ENCODE measurements at places on chromosomes 16 and 17. TPM values are rescaled to one million over a fixed set of nuclear protein-coding genes. Genes with fewer than 3 reads are reported as not detected.

- no peak for ATAC-seq
Measured at GRCh38 chr17:5819396-5819795, 235.1 kb upstream of the NLRP1 start.

AIPL1 gene
- total RNA-seq, result not detected

DNA sequence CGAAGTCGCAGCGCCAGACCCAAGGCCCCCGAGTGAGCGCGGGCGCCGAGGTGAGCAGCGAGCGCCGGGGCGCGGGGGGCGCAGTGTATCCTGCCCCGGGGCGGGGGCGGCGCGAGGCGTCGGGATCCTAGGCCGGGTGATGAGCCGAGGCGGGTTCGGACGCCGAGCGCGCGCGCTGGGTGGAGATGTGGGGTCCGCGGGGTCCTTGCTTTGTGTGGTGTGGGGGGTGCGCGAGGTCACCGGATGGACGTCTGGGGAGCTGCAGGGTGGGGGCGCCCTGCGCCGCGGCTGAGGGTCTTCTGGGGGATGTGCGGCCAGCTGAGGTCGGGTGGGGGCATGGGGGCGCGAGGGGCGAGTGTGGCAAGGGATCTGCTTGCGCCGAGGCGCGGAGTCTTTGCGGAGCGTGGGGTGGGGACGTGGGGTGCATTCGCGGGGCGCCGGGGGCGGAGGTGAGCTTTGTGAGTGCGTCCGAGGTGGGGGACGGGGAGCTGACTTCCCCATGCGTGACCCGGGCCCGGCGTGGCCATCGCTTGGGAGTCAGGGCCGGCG lies 560 bp downstream of the RAI1 start:
- peak; percentile 1 for ATAC-seq

- no peak for ATAC-seq
Measured at GRCh38 chr16:19751478-19752385, 33.7 kb downstream of the IQCK start.

SNAI3 gene
- 0.28 TPM for total RNA-seq

- ATAC-seq, result no peak
Measured at GRCh38 chr16:47995354-47995753, 160.4 kb downstream of the ABCC12 start.

RAD51C gene
- total RNA-seq, result 15.1 TPM

DNA sequence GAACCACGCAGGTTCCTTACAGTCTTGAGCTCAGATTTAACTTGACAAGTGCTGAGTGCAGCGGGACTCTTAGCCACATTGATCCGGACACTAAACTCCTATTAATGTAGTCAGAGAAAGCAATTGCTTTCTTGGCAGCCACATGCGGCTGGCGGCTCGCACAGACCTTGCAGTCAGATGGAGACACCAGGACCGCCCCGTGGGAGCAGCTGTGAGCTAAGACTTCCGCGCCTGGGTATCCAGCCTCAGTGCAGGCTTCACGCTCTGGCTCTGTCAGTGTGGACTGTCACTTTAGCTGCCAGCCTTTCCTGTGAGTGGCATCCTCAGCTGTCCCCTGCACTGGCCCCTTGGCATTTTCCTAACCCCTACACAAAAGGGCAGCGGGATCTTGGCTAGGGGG lies 80.9 kb upstream of the NLRP1 start:
- ATAC-seq, result no peak

SLC22A31 gene
- total RNA-seq, result not detected

DNA sequence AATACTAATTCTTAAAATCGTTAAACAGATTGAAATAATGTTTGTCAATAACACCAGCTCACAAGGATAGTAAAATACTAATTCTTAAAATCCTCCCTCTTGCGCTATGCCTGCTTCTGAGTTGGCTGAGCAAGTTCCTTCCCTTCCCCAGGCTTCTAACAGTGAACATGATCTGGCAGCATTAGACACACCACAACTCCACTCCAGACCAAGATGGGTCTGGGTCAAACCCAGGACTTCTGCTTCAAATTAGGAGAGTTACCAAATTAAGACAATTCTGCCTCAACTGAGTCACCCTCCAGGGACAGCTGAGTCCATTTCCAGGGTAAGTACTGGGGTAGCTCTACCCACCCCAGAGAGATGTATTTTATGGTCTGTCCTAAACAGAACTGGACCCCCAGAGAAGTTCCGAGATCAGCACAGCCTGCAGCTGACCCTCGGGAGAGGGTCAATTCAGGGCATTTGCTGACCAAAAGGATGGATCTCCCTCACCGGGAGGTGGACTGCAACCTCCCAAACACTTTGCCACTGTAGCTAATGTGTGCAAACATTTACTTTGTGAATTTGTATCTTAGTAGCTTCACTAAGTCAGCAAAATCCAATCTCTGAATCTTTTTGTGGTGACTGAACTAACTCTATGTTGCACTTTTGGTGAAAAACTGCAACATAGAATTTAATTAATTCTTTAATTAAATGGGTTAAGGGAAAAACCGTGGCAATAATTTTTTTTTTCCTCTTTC lies 48.8 kb downstream of the ADCY9 start:
- ATAC-seq, result no peak

DNA sequence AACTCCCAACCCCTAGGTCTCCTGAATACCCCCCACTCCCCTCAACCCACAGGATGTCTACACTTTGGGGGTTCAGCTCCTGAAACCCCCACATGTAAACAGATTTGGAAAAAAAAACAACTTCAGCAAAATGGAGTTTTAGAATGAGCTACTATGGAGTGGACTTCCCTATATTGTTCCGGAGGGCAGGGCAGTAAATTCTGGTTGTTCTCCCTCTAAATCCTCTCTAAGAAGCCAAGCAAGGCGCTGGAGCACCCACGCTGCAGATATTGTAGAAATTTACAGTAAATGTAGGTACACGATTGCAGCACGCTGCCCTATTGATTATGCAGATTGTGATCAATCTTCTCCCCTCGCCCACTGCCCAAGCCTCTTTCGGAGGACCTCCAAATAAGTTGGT lies 8.5 kb upstream of the ZFHX3 start:
- ATAC-seq, result no peak

DNA sequence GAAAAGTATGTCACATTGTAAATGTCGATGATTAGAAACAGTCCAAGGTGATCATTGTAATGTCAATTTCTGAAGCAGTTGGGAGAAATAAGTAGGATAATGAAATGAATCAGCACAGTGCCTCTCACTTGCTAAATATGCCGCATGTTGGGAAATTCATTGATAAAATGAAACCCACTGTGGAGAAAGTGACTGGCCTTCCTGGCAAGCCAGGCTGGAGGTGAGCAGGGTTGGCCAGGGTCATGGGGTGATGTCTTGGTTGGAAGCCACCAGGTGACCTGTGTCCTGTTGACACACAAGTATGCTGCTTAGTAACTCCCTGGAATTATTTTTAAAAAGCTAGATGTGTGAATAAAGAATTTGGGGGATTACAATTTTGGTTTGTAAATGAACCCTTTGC lies 14.9 kb upstream of the WNT9B start:
- ATAC-seq, result no peak

- ATAC-seq, result no peak
Measured at GRCh38 chr17:43135454-43135819, 10.3 kb upstream of the BRCA1 start.

METTL16 gene
- 20.8 TPM for total RNA-seq

- no peak for ATAC-seq
Measured at GRCh38 chr17:44971776-44972483, 3.8 kb upstream of the C1QL1 start.

- peak; percentile 7 for ATAC-seq
Measured at GRCh38 chr17:28763137-28763799, 19.5 kb downstream of the TRAF4 start.

Data from esophagus mucosa (tissue), 1 donor.